ENCODE measurements at places on chromosomes 3 and 15. TPM values are rescaled to one million over a fixed set of nuclear protein-coding genes. Genes with fewer than 3 reads are reported as not detected.

GRCh38 chr3:73449774-73450173 is 175.0 kb downstream of the PDZRN3 start:
- no peak for DNase-seq

The TRPC1 gene
- total RNA-seq = 30.6 TPM

The MED12L gene
- 0.32 TPM for total RNA-seq

GRCh38 chr3:127764301-127764700 is 58.0 kb downstream of the MGLL start:
- DNase-seq = no peak

GRCh38 chr3:172161133-172161789 is 121.9 kb downstream of the FNDC3B start:
- DNase-seq = no peak

GRCh38 chr3:161316006-161316689 is 55.2 kb downstream of the SPTSSB start:
- no peak for DNase-seq

- no peak for DNase-seq
These were observed 135.0 kb upstream of the UBE2E2 start for GRCh38 chr3:23068016-23068728.
